ENCODE measurements at places on chromosomes 4 and X.
A peak's percentile ranks its signal among the peaks of the same experiment; 100 is the strongest.

- no peak for DNase-seq
Observed at GRCh38 chr4:6964858-6965257, 55.2 kb downstream of the TBC1D14 start.

GRCh38 chr4:8777320-8778196 is 94.1 kb downstream of the HMX1 start:
- no peak for DNase-seq

DNA sequence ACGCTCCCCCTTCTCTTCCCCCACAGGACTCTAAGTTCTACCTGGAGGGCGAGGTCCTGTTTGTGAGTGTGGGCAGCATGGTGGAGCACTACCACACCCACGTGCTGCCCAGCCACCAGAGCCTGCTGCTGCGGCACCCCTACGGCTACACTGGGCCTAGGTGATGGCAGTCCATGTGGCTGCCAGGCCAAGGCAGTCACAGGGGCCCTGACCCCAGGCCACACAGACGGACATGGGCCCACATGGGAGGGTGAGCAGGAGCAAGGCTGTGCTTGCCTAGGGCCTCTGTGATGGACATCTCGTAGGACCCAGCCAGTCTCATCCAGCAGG is 10.0 kb upstream of the ADD1 start:
- no peak for DNase-seq

GRCh38 chr4:102531462-102531861 is 30.3 kb downstream of the NFKB1 start:
- DNase-seq, result no peak

DNA sequence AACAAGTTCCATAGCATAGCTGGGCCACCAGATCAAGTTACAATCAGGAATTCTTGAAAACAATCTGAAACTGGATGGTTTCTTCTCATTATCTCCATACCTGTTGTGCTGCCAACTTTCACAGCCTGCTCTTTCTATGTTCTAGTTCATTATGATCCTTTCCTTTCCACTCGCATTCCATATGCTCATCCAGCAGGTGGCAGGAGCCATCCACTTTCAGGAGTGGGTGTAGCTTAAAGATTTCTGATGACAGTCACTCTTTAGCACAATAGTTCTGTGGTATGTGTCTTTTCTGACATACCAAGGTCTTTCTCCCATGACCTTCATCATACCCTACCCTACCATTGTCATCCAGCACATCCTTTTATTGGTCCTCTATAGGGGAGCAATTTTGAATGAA is 46.4 kb downstream of the PAGE2 start:
- peak; percentile 28 for DNase-seq

DNA sequence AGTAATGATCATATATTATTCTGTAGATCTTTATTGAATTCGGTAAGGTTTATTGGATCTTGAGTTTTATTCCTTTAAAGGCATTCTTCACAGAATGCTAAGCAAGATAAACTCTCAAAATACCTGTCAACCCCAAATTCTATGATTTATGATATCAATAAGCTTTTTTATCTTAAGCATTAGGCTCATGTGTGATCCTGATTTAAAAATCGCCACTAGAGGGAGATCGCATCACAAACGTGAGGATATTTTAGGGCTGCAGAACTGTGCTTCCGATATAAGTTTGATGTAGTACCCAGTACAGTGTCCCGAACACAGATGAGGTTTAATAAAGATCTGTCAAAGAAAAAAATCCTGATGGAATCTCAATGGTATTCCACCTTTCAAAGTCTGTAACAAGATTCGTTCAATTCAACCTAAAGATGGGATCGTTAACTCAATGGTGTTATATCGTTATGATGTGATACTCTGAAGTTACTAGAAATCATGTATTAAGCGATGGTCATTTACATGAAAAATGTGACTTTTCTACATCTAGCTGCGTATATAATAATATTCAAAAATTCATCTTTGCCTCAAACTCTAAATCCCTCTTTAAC is 169.0 kb downstream of the CORIN start:
- peak; percentile 15 for DNase-seq

GRCh38 chrX:585115-585808 is 45.3 kb upstream of the SHOX start:
- no peak for DNase-seq

GRCh38 chrX:154696676-154697045 is 43.3 kb upstream of the CTAG2 start:
- no peak for DNase-seq

DNA sequence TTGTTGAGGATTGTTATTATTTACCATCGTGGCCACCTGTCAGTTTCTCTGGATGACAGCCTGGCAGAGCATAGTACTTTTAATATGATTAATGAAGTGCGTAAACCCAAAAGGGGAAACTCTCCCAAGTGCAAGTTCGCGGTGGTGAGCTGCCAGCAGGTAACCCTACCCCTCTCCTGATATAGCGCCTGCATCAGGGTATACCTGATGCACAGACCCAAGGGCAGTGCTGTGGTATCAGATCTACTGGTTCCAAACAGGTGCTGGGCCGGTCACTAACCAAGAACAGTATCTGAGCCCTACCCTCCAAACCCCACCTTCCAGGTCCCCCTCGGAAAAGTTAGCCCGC is 1.6 kb downstream of the RNF150 start:
- no peak for DNase-seq

- no peak for DNase-seq
Observed at GRCh38 chr4:151798678-151799416, 38.0 kb upstream of the GATB start.

DNA sequence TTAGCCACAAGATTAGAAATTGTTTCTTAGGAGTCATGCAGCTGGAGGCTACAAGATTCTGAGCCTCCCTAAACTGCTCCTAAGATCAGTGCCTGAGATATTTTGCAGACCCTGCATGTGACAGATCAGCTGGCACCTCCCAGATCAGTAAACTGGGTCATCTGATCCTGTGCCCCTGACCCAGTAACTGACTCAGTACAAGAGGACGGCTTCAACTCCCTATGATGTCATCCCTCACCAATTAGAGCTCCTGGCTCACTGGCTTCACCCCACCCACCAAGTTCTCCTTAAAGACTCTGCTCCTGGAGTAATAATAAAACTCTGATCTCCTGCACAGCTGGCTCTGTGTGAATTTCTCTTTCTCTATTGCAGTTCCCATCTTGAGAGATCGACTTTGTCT is 45.4 kb upstream of the PNPLA4 start:
- no peak for DNase-seq

DNA sequence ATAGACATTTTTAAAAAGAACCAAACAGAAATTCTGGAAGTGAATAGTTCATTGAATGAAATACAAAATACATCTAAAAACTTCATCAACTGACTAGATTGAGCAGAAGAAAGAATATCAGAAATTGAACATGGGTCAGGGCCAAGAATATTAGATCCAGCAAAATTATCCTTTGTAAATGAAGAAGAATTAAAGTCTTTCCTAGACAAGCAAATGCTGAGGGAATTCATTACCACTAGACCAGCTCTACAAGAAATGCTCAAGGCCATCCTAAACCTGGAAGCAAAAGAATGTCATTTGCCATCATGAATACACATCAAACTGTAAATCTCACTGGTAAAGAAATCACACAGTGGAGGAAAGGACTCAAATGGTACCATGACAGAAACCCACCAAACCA is 72.7 kb upstream of the RPL34 start:
- no peak for DNase-seq

DNA sequence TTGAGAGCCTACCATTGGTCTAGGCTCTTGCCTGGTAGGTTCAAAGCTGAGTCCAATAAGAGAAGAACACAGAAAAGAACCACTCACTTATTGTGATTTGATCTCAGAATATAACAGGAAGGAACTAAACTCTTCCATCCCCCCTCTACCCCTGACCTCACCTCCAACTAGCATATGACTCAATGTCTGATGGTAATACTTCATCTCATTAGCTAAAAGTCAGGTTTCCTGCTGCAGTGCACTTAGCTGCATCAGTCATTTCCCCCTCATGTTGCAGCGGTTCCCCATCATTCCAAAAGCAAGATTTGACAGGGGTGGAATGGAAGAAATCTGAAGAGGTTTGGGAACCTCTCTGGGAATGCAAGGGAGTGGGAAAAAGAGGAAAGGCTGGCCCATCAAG is 289.5 kb downstream of the SMARCA1 start:
- DNase-seq, result no peak

DNA sequence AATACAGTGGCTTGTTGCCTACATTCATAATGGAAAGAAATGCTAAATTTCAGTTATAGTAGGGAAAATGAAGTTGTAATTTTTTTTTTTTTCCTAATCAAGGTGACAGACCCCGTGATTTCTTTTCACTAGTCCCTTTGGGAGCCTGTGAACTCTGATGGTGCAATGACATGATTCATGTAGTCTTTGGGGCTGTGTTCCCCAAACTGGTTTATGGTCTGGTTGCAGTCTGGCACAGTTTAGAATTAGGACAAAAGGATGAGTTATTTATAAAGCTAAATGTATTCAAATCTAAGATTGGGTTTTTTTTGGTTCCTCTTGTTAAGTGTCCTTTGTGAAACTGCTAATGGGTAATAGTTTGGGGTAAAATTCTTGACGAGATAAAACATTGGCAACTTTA is 66.0 kb downstream of the REPS2 start:
- no peak for DNase-seq

DNA sequence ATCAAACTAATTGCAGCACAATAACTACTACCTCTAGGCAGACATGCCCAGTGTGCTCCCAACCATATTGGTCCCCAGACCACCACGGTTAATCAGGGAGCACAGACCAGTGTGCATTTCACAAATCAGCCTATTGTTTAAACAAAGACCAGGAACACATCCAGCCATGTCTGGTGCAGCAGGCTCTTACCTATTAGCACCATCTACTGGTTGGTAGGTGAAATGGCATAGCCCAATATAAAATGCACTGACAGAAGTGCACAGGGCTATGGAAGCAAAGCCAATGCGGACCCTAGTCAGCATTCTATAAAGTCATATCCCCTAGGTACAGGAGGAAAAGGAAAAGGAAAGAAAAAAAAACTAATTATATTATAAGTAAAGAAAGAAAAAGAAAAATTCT is 15.5 kb upstream of the CYLC1 start:
- peak; percentile 0 for DNase-seq

- no peak for DNase-seq
Observed at GRCh38 chr4:15488658-15489470, 19.2 kb downstream of the CC2D2A start.

DNA sequence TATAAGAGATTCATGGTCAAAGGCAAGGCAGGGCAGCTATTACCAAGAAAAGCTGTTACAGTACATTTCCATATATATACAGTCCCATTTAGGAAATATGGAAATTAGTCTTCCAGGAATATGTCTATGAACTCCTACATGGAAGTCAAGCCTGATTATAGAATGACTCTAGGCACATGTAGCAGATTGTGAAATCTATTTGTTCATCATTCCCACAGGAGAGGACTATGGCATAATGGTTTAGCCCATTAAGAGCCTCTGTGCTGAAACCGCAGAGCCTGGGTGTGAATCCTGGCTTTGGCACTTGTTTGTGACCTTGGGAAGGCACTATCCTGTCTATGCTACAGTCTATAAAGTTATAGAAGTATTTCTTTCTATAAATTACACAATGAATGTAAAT is 764.8 kb downstream of the RAPGEF2 start:
- DNase-seq, result no peak

- DNase-seq, result no peak
Observed at GRCh38 chr4:176191974-176192373, 3.4 kb downstream of the SPATA4 start.

DNA sequence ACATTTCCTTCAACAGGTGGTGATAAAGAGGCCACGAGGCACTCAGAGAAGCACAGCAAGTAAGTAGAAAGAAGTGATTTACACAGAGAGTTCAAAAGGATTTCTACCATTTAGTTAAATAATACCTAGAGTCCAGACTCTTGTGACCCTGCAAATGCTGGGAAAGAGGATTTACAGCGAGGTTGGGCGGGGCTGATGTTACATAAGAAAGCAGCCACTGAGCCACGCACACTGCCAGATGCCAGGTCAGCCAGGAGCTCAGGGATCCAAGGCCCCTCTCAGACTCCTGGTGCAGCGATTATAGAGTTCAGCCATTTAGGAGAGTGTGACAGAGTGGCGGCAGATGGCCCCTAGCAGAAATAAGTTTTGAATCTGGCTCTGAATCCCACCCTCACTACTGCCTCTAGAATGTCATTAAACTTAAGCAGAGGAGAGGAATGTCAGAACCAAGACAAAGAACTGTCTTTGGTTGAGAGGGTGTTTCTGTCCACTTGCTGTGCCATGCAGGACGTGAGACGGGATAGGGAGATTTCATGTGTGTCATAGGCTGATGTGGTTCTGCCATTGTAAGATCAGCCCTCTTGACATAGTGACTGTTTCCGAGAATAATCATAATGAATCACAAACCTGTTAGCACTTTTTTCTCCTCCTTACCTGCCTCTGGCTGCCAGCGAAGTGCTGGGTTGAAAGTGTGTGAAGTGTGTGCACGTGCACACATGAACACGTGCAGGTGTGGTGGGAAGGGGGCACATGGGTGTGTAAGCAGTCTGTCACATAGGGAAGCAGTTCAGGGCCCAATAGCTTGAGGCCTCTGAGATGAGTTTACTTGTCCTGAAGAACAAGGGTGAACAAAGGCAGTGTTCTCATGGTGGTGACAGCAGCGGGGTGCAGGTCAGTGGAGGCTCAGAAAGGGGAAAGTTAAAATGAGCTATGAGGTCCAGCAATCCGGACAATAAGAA is 50.1 kb downstream of the MFAP3L start:
- no peak for DNase-seq

DNA sequence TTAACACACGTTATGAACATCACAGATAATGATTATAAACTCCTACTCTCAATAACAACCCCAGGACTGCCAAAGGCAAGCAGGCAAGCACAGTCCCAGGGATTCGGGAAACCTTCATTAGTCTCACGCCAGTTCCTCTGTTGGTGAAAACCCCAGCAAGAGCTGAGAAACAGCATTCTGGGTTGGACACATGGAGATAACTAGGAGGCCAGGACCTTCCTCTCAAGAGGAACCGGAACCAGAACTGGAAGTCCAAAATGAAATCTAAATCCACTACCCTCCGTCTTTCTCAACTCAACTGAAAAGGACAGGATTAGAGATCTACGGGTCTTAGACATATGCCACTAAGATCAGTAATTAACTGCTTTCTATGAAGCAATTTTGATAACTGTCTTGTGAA is 3.8 kb downstream of the VEGFC start:
- no peak for DNase-seq

DNA sequence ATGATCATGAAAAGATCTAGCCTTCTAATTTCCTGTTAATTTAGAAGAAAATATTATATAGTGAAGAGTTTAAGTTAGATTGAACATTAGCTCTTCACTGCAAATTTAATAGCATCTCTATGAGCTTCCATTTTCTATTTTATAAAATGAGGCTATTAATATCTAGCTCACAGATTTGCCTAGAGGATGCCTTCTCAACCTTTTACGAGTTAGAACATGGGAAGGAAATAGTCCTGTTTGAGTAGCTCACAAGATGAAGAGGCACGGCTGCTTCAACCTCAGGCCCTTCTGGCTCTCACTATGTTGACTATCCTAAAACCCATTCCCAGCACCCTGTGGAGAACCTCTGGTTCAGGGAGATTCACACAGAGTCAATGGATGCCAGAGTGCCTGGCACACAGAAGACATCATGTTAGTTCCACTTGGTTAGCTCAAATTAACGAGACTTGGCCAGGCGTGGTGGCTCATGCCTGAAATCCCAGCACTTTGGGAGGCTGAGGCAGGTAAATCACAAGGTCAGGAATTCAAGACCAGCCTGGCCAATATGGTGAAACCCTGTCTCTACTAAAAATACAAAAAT is 97.9 kb upstream of the GUCY1A1 start:
- no peak for DNase-seq

- DNase-seq, result no peak
Observed at GRCh38 chrX:108064613-108065012, 19.7 kb downstream of the VSIG1 start.

GRCh38 chrX:148811236-148811635 is 310.8 kb downstream of the AFF2 start:
- DNase-seq, result no peak

- DNase-seq, result no peak
Observed at GRCh38 chrX:95893636-95894035, 791.0 kb upstream of the DIAPH2 start.
